ENCODE measurements at places on chromosomes 12 and 14. TPM values are rescaled to one million over a fixed set of nuclear protein-coding genes. Genes with fewer than 3 reads are reported as not detected.

GRCh38 chr12:104422441-104422840 lies 34.3 kb upstream of the CHST11 start:
- no peaks in the 10 kb centered on the region for H3K27me3 ChIP-seq
- H3K4me1 ChIP-seq, result no peaks in the 10 kb centered on the region
- no peak for DNase-seq
- H3K27ac ChIP-seq, result no peak overlapping the region

RNASE3 gene
- not detected for total RNA-seq

GRCh38 chr12:76586764-76587395 lies 27.3 kb upstream of the OSBPL8 start:
- H3K4me3 ChIP-seq, result no peak overlapping the region
- H3K27me3 ChIP-seq, result no peaks in the 10 kb centered on the region
- H3K27ac ChIP-seq, result no peak overlapping the region
- no peaks in the 10 kb centered on the region for H3K4me1 ChIP-seq

DNA sequence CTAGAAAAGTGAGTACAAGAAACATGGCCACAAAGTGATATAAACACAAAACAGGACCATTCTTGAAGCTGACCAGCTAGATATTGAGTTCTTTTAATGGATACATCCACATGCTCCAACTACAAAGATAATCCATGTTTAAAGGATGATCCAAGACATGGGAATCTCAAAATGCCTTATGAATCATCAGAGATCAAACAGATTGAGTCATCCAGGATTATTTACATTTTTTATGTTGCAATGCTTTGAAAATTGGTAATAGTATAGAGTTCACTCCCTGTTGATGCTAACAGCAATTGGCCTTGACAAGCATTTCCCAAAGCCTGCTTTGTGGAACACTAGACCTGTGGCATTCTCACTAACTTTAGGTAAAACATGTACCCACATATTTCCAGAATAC lies 293.0 kb upstream of the TBX3 start:
- H3K36me3 ChIP-seq, result no peaks in the 10 kb centered on the region
- H3K27ac ChIP-seq, result no peak overlapping the region
- DNase-seq, result no peak
- H3K4me1 ChIP-seq, result no peaks in the 10 kb centered on the region

GRCh38 chr14:60760644-60761364 lies 26.2 kb downstream of the MNAT1 start:
- peaks cover 2% of the 10 kb centered on the region for H3K27me3 ChIP-seq
- no peak overlapping the region for H3K27ac ChIP-seq
- no peak overlapping the region for H3K4me3 ChIP-seq
- DNase-seq, result no peak

- H3K27ac ChIP-seq, result no peak overlapping the region
- H3K4me3 ChIP-seq, result no peak overlapping the region
- peaks cover 9% of the 10 kb centered on the region for H3K4me1 ChIP-seq
- DNase-seq, result no peak
- H3K27me3 ChIP-seq, result peaks cover 4% of the 10 kb centered on the region
Observed at GRCh38 chr14:49881350-49882001, 11.4 kb upstream of the ARF6 start.

GRCh38 chr12:127145241-127145928 lies 1121.6 kb upstream of the TMEM132C start:
- no peak overlapping the region for H3K4me3 ChIP-seq
- H3K36me3 ChIP-seq, result peaks cover 8% of the 10 kb centered on the region
- no peaks in the 10 kb centered on the region for H3K4me1 ChIP-seq
- no peak overlapping the region for H3K27ac ChIP-seq
- DNase-seq, result no peak
- H3K27me3 ChIP-seq, result peaks cover 6% of the 10 kb centered on the region

GRCh38 chr12:58532855-58533608 lies 387.3 kb downstream of the LRIG3 start:
- DNase-seq, result no peak
- H3K27ac ChIP-seq, result no peak overlapping the region
- no peaks in the 10 kb centered on the region for H3K36me3 ChIP-seq
- H3K4me3 ChIP-seq, result no peak overlapping the region
- H3K27me3 ChIP-seq, result peaks cover 1% of the 10 kb centered on the region

NFATC4 gene
- 42.4 TPM for total RNA-seq

DNA sequence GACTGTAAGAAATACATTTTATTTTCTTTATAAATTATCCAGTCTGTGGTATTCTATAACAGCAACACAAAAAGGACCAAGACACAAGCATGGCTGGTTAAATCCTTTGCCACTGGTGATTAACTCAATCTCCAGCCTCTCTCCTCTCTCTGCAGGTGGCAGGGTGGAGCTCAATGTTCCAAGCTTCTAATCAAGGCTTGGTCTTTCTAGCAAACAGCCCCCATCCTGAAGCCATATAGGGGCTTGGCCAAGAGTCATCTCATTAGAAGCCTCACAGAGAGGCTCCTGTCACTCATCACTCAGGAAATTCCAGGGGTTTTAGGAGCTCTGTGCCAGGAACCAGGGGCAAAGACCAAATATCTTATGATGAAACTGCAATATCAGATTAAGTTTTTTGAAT lies 12.0 kb downstream of the C12orf75 start:
- no peaks in the 10 kb centered on the region for H3K27me3 ChIP-seq
- H3K4me3 ChIP-seq, result no peak overlapping the region
- peaks cover 6% of the 10 kb centered on the region for H3K4me1 ChIP-seq
- H3K27ac ChIP-seq, result no peak overlapping the region
- DNase-seq, result no peak

GRCh38 chr12:20513189-20513588 lies 144.9 kb downstream of the PDE3A start:
- H3K4me3 ChIP-seq, result no peak overlapping the region
- H3K27ac ChIP-seq, result no peak overlapping the region
- no peak for DNase-seq
- no peaks in the 10 kb centered on the region for H3K36me3 ChIP-seq
- no peaks in the 10 kb centered on the region for H3K27me3 ChIP-seq
